ENCODE measurements at places on chromosomes 6 and 20.

GRCh38 chr6:33193619-33194018 lies 1.4 kb upstream of the COL11A2 start:
- no peak for DNase-seq

- no peak for DNase-seq
Measured at GRCh38 chr20:58709703-58710039, 17.1 kb downstream of the NPEPL1 start.

DNA sequence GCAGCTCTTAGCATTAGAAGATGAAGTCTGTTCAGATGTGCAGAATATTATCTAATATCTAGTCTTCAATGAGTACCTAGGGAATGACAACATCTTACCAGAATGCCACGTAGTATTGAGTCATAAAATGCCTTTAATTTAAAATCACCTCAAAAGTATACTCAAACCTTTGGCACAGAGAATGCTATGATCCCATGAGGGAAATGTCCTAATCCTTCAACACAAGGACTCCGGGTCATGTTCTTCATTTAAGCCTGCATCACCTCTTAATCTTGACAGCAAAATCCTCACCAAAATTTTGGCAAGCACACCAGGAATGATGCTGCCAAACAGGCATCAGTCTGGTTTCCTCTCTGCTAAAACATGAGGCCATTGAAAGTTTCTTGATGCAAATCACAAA lies 23.6 kb upstream of the MARCKS start:
- no peak for DNase-seq

GRCh38 chr20:44948107-44948506 lies 12.1 kb downstream of the TOMM34 start:
- no peak for DNase-seq

GRCh38 chr20:1182106-1182505 lies 2.7 kb downstream of the TMEM74B start:
- no peak for DNase-seq

- DNase-seq, result no peak
Measured at GRCh38 chr20:39163993-39164392, 201.8 kb downstream of the DHX35 start.

DNA sequence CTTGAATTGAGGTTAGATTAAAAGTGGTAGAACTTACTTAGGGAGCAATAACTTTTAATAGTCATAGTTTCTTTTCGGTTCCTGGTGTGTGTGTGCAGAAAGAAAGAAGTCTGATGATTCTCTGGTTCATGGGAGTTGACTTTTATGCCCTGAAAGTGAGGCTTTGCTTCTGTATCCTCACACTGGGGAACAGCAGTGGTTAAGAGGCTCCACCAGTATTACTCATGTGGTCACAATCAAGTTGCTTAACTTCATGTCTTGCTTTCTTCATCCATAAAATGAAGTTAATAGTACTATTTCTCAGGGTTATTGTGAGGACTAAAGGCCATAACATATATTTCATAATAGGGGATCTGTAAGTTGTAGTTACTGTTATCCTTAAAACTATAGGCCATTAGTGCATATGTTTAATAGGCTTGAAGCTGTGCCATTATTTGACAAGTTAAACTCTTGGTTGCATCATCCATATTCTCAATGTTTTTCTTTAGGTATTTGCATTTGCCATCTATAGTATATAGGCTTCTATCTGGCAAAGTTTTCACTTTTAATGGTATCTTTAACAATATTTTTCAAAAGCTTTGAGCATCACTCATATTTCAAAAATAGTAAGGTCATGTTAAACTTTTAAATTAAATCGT lies 262.4 kb downstream of the PLCB1 start:
- no peak for DNase-seq
